ENCODE measurements at places on chromosomes 7 and 10.
A peak's percentile ranks its signal among the peaks of the same experiment; 100 is the strongest.

DNA sequence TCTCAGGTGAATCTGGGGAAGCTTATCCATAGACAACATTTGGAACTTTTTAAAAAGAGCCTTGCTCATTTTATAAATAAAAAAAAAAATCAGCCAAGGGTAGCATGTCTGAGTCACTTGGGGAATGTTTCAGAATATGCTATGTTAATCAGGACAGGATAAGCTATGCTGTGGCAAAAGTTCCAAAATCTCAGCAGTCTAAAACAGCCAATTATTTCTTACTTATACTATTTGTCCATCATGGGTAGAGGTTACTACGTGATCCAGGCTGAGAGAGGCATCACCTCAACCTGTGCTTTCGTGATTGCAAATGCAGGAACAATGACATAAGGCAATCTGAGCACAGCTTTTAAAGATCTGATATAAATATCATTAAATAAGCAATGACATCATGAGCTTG, 6.5 kb downstream of the SLC13A1 start:
- DNase-seq, result no peak

DNA sequence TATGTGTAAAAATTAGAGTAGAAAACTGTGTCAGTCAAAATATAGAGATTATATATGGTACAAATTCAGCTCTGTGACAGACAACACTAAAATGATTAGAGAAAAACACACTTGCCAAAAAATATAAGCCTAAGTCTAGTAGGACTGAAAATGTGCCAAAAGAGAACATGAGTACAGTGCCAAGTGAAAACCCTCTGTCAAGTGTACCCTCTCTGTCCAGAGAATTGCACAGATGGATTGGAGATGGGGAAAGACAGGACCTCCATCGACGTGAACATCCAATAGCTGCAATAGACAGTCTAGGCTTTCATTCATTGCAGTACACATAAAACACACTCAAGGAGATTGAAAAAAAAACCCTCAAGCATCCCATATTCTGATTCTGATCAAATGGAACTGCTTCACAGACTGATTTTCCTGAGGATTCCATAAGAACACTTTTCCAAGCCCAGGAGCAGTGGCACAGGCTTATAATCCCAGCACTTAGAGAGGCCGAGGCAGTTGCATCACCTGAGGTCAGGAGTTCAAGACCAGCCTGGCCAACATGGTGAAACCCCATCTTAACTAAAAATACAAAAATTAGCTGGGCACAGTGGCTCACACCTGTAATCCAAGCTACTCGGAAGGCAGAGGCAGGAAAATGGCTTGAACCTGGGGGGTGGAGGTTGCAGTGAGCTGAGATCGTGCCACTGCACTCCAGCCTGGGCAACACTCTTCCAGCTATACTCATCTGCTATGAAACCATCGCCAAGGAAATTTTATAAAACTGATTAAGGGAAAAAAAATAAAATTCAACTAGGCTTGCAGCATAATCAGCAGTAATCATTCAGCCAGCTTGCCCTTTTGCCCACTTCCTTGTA, 110.0 kb upstream of the TRIM24 start:
- no peak for DNase-seq

DNA sequence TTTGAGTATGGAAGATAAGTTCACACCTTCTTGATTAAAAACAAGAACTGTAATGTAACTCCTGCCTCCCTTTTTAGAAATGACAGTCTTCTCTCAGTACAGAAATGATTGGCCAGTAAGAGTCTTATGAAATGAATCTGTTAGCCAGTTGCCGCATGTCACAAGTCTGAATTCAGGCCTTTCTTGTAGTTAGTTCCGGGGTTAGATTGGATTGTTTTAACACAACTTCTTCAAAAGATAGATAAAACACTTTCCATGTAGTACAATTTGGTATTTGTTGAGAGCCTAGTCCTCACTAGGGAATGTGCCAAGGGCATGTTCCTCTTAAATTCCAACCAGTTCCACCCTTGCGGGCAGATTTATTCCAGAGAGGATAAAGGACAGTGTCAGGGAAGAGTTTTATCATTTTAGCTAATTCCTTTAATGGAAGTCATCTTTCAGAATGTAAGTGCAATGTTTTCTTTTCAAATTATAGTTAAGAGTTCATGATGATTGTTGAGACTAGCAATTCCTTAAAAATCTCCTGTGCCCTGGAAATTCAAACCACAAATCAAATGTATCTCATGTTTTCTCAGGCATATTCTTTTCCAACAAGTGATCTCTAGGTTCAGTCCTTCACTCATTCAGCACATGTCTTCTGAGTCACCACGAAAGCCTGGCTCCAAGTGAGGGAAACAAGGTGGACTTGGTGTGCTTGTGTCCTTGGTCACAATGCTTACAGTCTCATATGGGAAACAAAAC, 4.1 kb downstream of the FHIP2A start:
- DNase-seq, result no peak

GRCh38 chr10:57723305-57723704, 544.4 kb downstream of the IPMK start:
- no peak for DNase-seq

DNA sequence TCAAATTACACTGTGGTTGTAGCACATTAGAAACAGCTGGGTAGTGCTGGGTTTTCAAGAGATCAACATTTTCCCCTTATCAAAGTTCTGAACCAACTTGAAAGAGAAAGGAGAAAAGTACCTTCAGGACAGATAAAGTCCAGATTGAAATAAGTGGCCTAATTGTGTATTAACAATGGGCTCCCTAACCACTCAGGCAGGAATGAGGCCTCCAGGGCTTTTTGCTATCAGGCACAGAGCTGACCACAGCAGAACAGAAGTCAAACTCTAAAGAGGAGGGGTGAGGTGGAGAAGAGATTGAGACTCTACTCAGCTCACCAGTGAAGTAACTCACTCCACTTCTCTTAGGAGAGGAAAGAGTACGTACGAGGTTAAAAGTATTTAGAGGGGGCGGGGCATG, 394.1 kb upstream of the PHF14 start:
- no peak for DNase-seq

GRCh38 chr10:62049624-62050345, 148.3 kb downstream of the ARID5B start:
- DNase-seq, result no peak

GRCh38 chr10:61076572-61077114, 132.7 kb upstream of the RHOBTB1 start:
- no peak for DNase-seq

DNA sequence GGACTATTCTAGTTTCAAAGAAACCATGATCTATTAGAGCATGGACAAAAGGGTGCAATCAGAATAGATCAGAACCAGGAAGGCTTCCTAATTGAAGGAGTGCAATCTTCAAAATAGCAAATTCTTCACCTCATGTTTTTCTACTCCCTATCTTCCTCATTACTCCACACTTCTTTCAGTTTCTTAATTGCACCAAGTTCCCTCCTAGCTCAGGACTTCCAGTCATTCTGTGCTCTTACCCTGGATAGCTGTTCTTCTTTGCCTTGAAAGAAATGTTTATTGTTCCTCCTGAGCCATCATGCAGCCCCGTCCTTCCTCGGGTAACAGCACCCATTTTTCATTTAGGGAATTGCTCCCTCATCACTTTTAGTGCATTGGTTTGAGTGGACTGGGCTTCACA, 23.1 kb downstream of the TRPV5 start:
- no peak for DNase-seq

DNA sequence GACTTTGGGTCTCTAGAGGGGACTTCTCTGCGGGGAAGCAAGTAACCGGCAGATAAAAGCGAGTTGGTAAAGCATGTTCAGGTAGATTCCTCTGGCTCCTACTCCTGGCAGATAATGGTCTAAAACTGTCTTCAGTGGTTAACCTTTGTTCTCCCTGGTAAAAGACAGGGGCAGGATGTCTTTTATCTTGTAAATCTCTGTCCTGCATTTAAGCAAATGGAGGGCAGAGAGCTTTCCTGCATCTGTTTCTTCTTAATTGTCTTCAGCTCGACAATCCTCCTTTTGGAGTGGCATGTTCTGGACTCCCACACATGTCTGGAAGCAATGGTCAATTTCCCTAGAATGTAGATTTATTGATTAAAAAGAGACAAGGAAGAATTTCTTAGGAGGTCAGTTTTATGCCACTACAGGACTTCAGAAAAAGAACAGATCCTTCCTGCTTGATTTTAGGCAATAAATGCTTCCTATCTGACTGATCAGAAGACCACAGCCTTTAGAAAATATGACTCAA, 16.6 kb downstream of the C7orf33 start:
- no peak for DNase-seq

GRCh38 chr7:37765421-37765829, 81.9 kb downstream of the GPR141 start:
- DNase-seq, result no peak

DNA sequence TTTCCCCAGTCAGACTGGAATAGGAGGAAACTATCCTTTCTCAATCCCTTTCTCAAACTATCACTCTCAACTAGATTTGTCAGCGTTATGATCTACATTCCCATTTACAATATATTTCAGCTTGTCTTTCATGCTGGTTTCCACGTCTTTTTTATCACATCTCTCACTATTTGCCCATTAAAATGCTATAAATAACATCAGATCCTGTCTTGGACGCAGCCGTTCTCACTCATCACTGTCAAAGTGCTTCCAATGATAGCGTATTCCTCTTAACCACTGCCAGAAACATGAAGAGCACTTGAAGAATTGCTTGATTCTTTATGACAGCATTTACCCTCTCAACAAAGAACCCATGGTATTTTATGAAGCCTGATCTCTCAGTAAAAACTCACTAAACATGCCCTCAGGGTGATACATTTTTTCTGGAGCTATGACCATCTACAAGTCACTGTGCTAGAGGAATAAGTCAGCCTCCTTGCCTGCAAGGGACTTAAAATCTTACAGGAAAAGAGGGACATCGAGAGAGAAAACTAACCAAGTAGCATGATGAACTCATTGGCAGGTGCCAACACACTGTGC, 205.6 kb upstream of the PFKP start:
- no peak for DNase-seq

DNA sequence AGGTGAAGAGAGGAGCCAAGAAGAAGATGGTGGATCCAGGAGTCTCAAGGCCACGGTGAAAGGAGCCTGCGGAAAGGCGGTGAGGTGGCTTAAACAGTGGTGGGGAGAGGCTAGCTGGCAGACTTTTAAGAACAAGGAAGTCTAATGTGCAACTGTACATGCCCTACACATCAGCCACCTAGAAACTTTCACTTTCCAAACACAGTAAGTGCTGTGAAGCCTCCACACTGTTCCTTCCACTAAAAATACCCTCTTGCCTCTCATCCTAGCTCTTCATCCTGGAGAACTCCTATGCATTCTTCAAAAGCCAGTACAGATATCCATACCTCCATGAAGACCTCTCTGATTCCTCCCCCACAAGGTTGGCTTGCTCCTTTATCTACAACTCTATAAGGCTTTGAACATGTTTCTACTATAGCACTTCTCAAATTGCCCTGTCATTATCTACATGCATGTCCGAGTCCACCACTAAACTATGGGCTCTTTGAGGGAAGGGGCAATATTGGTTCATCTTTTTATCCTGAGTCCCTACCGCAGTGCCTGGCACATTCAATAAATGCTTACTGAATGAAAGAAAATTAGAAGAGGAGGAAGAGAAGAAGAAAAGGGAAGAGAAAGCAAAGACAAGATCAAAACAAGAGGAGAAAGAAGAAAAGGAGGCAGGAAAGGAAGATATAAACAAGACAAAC, 54.2 kb downstream of the DNAJC12 start:
- no peak for DNase-seq

DNA sequence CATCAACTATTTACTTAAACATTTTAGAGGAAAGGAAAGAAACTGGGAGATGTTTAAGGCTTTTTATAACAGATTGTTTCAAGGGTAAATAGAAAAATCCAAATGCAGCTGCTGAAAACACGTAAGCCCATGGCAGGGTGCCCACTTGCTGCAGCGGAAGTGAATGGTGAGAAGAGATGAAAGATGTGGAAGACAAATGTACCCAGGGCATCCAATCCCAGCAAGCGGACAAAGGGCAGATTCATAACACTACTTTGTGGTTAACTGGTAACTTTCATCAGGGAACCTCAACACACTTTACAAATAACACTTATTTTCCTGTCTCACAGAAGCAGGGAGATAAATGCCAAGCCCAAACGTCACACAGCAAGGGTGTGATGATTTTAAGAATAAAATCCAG, 358.4 kb downstream of the KCNMA1 start:
- DNase-seq, result peak; percentile 52

- DNase-seq, result no peak
These were observed 3.4 kb upstream of the SEM1 start for GRCh38 chr7:96713037-96713436.

- no peak for DNase-seq
These were observed 9.3 kb downstream of the TBATA start for GRCh38 chr10:70775679-70776454.

DNA sequence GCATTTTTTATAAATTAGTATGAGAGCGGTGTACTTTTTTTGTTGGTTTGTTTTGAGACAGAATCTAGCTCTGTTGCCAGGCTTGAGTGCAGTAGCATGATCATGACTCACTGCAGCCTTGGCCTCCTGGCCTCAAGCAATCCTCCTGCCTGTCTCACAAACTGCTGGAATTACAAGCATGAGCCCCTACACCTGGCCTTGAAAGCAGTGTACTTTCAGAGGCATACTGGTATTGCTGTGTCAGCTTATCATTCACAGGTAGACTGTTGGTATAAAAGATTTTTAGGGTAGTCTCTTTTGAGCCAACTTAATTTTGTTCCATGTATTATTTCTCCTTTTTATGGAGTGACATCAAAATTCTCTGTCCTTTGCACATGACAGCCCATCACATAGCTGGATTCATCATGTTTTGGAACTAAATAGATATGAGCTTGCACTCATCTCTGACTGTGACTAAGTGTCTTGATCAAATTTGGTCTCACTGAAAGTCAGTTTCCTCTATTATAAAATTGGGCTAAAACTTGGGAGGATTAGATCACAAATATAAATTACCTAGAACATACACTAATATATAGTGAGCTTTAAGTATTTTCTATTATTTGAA, 12.4 kb downstream of the GNAT3 start:
- DNase-seq, result no peak

DNA sequence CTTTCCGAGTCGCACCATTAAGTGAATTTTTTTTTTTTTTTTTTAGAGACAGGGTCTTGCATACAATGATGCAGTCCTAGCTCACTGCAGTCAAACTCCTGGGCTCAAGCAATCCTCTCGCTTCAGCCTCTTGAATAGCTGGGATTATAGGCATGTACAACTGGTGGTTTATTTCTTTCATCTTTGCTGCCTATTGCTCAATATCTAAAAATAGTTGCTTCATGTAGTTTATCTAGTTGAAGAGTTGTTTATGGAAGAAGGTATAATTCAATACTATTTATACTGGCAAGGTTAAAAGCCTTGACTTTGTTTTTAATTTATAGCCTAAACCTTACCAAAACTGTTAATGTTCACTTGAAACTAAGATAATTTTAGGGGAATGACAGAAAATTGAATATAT, 66.9 kb downstream of the SEMA3D start:
- no peak for DNase-seq

Measured in NCI-H2081 (cell line).